Tongue (tissue), 3 donors: ENCODE measurements at places on chromosomes 16 and 17. TPM values are rescaled to one million over a fixed set of nuclear protein-coding genes. Genes with fewer than 3 reads are reported as not detected.
A peak's percentile ranks its signal among the peaks of the same experiment; 100 is the strongest.

GRCh38 chr16:5438591-5438990 lies 341.0 kb upstream of the EEF2KMT start:
- DNase-seq = no peak

DNA sequence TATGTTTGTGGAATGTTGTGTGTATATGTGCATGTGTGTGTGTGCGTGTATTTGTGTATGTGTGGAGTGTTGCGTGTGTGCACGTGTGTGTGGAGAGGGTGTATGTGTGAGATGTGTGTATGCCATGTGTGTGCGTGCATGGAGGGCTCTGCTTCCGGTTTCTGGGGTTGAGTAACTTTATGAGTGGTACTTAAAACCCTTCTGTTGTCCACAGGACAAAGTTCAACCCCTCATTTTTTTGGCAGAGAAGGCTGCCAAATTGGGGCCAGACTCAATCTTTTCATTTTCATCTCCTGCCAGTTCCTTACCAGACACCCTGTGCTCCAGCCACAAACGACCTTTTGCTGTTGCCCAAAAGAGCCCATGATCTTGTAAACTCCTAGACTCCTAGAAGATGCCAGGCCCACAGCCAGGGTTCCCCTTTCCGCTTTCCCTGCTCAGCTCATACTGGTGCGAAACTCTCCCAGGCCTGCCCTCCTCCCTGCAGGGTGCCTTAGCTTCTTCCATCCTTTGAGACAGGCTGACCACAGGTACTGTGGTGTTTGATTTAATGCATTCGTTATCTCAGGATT lies 100.2 kb downstream of the CMIP start:
- no peak for DNase-seq

DNA sequence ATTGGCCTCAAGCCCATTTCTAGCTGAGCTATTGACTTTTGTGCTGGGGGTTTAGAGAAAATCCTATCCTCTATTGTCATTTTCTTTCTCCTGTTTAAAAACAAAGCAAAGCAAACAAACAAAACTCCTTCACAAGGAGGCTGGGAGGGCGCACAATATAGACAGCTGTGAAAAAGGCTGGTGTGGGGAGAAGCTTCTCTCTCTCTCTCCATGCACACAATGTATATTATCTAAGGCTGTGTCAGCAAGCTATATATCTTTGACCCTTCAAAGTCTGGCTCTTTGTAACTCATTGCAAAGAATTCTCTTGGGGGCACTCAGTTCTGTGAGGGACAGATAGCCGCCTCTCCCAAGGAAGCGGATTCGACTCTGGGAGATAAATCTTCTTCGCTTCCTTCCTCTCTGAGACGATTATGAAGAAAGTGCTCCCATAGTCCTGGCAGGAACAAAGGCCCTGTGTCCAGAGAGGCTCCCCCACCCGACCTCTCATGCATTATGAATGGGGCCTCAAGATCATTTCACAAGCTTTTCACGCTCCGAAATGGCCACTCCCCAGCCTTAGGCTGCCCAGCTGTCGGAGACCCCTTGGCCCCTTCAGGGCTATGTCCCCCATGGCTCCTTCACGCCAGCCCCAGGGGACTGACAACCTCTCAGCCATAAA lies 33.2 kb upstream of the MEAK7 start:
- DNase-seq = no peak

GRCh38 chr16:46555951-46556350 lies 65.2 kb downstream of the SHCBP1 start:
- DNase-seq = no peak

DNA sequence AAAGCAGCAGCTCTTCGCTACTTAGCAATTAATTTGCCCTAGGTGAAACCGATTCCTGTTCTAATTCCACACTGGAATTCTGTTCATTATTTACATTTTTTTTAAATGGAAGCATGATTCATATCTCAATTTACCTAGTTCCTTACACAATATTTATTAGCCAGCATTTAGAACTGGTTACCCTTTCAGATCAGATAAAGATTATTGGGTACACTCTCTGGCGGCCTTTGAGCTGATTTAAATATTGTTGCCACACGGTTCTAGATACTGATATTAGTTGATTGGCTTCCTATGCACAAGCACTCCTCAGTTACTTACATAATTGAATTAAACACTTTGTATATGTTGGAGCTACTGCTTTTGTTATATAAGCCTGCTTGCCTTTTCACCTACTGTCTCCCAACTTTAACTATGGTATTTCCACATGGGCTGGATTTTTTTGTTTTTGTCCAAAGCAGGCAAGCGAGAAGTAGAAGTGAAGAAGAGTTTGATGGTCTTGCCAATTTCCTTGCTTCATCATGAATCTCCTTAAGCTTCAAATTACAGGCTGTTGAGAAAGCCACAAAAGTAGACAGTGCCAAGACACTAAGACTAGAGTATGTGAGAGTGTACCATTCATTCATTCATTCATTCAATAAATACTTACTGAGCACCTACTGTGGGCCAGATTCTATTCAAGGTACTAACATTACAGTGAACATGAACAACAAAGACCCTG lies 3.9 kb upstream of the ALDH3A2 start:
- no peak for DNase-seq

DNA sequence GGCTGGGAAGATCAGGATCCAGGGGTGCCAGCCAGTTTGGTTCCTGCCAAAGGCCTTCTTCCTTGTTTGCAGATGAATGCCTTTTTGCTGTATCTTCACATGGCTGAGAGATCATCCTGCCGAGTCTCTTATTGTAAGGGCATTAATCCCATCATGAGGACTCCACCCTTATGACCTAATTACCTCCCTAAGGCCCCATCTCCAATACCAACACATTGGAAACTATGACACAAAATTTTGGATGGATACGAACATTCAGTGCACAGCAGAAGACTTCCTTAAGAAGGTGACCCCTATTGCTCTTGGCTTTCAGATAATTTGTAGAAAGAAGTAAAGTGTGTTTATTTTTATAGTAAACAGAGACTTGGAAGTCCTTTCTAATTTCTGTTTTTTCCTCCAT lies 1164.7 kb upstream of the CDH8 start:
- DNase-seq = no peak

- no peak for DNase-seq
These were observed 10.5 kb downstream of the VASN start for GRCh38 chr16:4381935-4382794.

DNA sequence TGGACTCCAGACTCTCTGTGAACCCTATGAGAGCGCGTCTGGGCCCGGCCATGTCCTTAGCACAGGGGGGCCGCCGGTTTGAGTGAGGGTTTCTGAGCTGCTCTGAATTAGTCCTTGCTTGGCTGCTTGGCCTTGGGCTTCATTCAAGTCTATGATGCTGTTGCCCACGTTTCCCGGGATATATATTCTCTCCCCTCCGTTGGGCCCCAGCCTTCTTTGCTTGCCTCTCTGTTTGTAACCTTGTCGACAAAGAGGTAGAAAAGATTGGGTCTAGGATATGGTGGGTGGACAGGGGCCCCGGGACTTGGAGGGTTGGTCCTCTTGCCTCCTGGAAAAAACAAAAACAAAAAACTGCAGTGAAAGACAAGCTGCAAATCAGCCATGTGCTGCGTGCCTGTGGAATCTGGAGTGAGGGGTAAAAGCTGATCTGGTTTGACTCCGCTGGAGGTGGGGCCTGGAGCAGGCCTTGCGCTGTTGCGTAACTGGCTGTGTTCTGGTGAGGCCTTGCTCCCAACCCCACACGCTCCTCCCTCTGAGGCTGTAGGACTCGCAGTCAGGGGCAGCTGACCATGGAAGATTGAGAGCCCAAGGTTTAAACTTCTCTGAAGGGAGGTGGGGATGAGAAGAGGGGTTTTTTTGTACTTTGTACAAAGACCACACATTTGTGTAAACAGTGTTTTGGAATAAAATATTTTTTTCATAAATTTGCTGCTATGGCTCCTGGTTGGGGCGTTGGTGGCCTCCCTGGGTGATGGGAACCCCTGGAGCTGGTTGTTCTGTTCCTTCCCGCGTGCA lies 23.1 kb downstream of the STAT5A start:
- DNase-seq = peak; percentile 94

DNA sequence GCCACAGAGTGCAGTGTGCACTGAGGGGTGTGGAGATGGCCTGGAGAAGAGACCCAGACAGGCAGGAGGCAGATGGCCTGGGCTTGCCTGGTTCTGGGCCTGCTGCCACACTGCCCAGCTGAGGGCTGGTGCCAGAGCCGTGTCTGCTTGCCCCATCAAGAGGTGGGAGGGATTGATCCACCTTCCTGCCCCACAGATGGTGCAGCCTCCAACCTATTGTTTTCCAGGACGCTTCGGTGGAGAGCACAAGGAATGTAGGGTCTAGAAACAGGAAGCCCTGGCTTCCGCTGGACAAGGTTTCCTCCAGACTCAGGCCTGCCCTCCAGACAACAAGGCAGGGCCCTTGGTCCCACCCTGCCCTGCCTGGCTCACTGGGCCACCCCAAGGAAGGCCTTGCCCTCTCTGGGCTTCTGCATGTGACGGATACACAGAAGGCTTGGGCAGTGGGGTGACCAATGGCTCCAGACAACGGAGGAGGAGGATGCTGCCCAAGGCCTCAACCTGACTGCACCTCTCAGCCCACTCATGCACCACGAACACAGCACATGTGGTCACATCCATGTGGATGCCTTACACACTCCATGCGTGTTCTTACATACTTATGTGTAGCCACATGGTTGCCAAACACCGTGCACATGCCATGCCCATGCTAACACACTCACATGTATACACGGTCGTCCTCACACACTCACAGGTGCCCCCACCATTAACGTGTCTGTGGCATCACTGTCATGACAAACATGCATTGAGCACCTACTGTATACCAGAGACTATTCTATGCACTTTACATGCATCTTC lies 6.5 kb upstream of the CDH5 start:
- no peak for DNase-seq

GRCh38 chr17:63514974-63515373 lies 8.2 kb upstream of the KCNH6 start:
- no peak for DNase-seq

DNA sequence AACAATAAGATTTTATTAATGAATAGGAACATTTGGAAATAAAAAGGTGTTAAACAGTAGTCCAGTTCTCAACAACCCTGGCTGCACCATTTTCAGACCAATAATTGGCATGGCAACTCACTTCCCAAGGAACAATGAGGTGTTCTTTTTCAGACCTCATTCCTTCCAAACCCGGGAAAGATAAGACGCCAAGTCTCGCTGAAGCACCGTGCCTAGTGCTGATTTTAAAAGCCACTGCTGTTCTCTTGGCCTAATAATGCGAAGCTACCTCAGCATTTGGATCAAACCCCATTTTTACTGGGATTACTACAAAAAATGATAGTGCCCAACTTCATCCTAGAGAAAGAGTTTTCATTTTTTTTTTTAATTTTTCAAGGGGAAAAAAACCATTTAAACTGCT lies 75.2 kb upstream of the NOL11 start:
- no peak for DNase-seq

DNA sequence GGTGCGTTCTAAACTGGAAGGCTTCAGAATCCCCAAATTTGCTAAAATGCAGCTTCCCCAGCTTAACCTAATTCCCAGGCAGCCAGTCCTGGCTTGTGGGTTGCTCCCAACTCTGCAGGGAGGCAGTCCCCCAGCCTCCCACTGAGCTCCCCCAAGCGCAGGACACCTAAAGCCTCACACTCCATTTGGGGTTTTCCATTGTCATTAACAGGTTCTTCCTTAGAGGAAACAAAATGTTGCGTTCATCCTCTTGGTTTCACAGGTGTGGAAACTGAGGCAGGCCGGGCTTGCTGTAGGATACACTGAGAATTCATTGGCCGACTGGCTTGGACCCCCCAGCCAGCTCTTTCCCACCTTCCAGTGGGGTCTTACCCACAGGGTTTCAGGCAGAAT lies 2.3 kb upstream of the TAC4 start:
- DNase-seq = no peak

DNA sequence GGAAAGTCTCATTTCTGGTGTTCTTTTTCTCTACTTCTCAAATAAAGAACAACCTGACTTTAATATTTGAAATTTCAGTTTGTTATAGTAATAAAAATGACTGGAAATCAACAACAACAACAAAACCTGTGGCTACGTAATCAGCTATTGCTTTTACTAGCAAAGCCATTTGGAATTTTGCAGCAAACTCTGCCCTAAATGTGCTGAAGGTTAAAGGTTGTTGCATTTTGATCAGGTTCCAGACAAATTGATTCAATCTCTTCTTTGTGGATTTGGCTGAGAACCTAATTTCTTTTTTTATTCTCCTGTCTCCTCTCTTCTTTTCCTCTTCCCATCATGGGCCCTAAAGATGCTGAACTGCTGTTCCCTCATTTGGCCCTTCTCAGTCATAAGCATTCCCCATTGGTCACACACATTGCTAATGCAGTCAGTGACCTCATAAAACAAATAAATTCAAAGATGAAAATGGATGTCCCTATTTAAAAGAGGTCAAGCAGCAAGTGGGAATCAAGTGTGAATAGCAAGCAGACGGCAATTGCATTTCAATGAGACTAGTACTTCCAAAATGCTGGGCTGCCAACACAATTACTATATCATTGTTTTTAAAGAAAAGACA lies 795.1 kb upstream of the CDH8 start:
- DNase-seq = no peak

DNA sequence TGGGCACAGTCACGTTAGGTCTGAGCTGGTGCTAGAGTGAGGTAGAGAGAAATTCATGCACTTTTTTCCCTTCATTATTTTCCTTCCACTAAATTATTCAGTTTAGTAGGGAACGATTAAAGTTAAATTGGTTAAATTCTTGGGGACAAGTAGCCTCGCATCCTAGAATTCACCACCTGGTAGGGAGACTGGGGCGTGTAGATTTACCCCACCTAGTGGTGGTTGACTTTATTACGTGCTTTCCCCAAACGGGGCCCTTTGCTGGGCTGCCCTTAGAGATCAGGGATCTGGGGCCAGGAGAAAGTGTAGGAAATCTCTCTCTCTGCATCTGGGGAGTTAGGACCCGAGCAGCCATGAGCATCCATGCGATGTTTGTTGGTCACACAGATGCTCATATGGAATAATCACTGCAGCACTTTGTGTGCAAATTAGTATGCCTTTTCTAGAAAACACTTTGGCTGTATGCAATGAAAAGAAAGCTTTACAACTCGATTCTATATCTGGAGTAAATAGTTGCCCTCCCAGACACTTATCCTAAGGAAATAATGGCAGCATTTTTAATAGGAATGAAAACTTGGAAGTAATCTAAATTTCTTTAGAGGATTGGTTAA lies 107.0 kb downstream of the PLCG2 start:
- DNase-seq = no peak

Gene CHRNE
- total RNA-seq = 3.8 TPM

Gene CBX2
- 7.0 TPM for total RNA-seq

Gene MYH11
- 33.7 TPM for total RNA-seq

Gene AATF
- total RNA-seq = 15.6 TPM

Gene DOC2B
- 5.0 TPM for total RNA-seq

Gene ZSCAN10
- not detected for total RNA-seq

Gene ST6GALNAC1
- 1.7 TPM for total RNA-seq

Gene PPY
- total RNA-seq = not detected

Gene C17orf50
- not detected for total RNA-seq
